Activated gamma-delta T cell (primary cell): ENCODE measurements at places on chromosomes 16 and 17.

DNA sequence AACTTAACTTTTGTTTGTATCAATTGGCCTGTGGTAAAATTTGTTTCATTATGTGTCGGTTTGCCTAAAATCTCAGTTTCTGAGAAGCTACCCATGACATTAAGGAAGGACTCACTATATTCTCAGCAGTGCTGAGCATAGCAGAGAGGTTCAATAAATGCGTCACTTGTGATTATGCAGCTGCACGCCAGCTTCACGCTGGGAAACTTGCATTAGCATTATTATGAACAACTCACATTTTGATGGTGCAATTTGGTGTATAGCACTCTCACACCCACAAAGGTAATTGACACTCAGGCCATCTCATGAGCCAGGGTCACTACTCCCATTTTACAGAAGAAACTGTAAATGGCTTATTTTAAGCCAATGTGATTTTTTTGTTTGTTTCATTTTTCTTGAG lies 80.6 kb upstream of the SALL1 start:
- DNase-seq: no peak

GRCh38 chr17:78745407-78746088 lies 36.5 kb downstream of the CYTH1 start:
- DNase-seq: no peak

DNA sequence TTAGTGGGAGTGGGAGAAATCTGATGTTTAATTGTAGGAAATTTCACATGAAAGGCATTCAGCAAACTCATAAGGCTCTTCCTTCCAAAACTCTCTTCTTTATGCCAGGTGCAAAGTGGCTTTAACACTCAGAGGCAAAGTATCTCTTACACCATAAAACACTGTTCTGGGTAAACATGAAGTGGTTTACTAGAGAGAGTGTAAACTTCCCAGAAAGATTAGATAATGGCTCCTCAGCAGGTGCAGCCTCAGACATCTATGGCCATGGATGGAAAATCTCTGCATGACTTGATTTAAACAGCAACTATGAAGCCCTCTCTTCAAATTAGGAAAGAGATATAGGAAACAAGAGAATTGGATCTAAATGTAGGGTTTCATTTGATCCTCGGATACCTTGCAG lies 583.1 kb upstream of the SALL1 start:
- no peak for DNase-seq

GRCh38 chr17:47905221-47905733 lies 9.2 kb downstream of the SP2 start:
- DNase-seq: no peak

DNA sequence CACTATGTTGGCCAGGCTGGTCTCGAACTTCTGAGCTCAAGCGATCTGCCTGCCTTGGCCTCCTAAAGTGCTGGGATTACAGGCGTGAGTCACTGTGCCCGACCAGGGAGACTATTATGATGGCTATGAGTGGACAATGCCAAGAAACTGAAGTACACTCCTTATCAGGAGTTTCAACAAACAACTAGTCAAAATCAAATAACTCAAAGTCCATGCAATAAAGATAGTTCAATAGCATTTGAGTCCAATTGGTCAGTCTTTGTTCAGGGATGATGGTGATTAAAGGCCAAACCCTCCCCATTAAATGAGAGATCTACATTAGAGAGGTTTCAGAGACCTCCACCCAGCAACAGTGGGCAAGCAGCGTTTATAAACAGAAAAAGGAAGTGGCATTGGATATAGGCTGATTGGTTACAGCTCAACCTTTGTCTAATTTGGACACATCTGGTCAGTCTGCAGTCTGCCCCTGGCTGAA lies 8.0 kb downstream of the CHST5 start:
- no peak for DNase-seq

DNA sequence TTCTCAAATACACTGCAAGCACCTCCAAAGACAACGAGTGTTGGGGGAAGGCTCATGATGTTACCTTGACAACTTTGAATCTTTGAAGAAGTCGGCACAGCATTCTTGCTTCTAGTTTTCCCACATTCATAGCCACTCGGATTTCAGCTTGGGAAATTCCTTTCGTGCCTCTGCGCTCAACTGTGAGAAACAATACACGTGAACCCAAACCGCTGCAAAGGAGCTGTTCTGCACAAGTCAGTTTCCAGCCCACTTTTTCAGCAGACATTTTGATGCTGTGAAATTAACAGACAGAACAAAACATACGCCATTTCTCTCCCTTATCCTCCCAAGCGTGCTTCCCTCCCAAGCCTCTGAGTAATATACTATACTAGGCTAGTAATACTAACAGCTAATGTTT lies 41.2 kb downstream of the GTF3C1 start:
- DNase-seq: no peak

DNA sequence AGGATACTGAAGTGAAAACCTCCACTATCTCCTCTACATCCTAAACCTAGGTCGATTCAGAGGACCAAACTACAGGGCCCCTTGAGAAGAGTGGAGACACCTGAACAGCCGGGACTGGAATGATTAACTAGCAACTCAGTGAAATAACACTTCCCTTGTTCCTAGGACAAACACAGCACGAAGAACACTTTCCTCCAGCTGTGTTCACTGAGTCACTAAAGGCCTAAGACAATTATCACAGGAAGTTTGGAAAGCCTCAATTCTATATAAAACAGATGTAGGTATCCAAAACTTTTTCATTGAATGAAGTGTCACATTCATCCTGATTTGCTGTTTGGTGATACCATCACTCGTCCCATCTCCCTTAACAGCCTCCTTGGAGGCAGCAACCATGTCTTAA lies 15.5 kb upstream of the CUEDC1 start:
- no peak for DNase-seq

- DNase-seq: no peak
These were observed 99.8 kb downstream of the CPPED1 start for GRCh38 chr16:12703935-12704334.

DNA sequence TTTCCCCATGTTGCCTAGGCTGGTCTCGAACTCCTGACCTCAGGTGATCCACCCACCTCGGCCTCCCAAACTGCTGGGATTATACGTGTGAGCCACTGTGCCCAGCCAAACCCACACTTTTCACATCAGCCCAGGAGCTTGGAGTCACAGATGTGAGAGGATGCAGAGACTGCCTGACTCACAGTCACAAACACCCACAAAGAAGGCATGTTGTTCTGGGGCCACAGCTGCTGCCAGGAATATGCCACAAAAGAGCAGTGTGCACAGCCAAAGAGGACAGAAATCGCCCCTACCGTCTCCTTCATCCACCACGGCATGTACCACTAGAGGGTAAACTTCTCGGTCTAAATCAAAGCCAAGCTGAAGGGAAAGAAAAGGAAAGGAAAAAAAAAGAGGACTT lies 25.1 kb upstream of the FOXJ1 start:
- no peak for DNase-seq

GRCh38 chr17:43528988-43529814 lies 16.9 kb downstream of the ETV4 start:
- no peak for DNase-seq

GRCh38 chr17:17710728-17711541 lies 29.7 kb downstream of the RAI1 start:
- DNase-seq: no peak

DNA sequence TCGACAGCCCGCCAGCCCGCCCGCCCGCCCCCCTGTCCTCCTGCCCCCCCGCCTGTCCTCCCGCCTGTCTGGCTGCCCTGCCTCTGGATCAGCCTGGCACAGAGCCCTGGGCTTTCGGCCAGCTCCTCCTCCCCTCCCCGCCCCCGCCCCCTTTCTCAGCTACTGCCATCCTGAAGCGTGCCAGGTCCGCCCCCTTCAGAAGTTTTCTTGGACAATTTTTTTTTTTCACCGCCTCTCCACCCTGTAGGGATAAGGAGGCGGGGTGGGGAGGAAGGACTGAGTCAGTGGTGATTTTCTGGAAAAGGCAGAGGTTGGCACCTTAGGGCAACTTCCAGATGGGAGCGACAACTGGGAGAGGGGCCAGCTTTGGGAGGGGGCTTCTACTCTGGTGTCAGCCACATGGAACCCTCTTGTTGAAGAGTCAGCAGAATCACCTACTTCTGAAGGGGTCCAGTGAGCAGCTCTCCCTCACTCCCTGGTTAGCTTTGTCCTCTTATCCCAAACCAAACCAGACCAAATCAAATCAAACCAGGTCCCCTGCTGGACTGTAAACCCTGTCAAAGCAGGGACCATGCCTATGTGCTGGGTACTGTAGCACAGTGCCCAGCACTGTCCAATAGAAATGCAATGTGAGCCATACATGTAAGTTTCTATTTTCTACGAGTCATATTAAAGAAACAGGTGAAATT lies 19.7 kb downstream of the IGF2BP1 start:
- DNase-seq: no peak

DNA sequence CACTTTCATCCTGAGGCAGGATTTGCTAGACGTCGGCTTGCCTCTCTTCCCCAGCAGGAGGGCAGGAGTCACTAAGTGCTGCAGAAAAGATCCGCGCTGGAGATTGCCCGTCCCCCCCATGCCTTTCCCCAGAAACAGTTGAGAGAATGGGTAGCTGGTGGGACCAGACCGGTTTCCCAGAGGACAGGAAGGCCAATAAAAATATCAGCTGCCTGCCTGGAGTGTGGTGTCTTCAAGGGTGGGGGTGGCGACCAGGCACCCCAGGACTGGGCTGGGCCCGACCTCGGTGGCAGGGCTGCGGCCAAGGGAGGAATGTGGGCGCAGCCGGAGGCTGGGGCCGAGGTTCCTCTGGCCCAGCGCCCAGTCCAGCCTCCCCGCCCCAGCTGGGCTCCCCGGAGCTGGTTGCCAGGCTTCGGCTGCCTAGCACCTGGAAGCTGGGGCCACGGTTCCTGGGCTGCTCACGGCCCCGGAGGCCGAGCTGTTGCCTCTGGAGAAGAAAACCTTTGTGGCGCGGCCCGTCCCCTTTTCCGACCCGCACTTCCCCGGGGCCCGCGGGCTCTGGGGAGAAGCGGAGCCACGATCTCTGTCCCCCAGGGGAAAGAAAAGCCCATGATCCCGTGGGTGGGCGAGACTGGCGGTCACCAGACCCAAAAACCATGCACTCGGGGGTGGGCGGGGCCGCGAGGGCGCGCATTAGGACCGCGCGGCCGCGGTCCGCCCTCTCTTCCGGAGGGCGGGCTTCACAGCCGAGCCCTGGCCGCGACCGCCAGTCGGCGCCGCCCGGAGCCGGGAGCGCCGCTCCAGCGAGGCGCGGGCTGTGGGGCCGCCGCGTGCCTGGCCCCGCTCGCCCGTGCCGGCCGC lies at the start of gene TRAF4:
TRAF4 (plus strand) TSS at position 769 of the 861 bp plus-strand sequence. CDS start 102 bp downstream, outside the sequence.
- peak; percentile 60 for DNase-seq

DNA sequence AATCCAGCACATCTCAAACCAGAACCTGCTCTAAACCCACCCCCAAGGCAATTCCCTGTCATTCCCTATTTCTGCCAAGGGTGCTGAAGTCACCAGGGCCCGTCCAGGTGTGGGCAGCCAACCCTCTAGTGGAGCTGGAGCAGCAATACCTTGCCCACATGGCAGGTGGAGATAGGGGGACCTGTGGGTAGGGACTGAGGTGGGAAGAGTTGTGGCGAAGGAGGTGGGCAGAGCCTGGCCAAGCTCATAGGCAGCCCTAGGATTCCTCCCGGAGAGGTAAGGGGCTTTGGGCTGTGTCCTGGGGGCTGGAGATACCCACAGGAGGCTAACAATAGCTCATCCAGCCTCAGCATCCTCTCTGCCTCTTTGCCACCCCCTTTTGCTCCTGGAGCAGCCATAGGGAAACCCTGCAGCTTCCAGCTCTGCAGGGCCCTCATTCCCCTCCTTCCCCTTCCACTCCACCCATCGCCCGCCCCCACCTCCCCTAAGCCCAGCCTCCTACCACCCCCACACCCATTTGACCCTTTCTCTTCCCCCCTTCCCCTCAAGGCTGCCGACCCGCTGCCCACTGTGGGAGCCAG lies 30.4 kb upstream of the CRHR1 start:
- no peak for DNase-seq

DNA sequence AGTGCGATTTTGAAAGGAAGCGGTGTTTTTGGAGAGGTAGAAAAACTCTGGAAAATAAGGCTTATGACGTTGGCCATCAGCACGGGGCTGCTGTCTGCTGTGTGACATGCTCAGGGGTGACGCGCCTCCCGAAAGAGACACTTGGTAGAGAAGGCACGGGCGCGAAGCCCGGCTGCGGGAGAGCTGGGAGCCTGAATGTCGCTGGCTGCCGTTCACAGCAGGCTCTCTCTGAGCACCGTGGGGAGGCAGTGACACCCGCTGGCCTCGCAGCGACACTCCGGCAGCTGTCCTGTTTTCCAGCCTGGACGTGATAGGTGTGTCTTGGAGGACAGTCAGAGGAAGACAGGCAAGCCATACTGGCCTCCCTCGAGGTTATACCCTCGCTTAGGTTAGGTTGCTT lies 759.1 kb upstream of the RBFOX1 start:
- DNase-seq: no peak

DNA sequence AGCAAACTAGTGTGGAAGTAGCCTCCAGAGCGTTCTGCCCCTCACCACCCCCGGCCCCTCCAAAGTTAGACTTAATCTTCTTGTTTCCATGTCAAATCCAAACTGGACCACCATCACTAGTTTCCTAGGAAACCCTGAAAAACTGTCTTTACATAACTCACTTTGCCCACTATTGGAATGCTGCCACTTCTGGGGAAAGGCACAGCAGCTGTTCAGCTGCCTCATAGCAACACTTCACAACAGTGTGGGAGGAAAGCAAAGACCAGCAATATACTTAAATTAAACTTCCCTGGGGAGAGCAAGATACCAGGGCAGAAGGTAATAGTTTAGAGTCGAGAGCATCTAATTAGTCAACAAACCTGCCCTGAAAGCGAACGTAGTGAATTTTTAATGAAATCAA lies 452.2 kb downstream of the KCNJ2 start:
- DNase-seq: no peak

GRCh38 chr17:50920041-50920410 lies 53.9 kb upstream of the TOB1 start:
- DNase-seq: no peak

GRCh38 chr17:57046749-57047148 lies 38.3 kb upstream of the AKAP1 start:
- DNase-seq: no peak

- DNase-seq: no peak
These were observed 267.9 kb downstream of the CPPED1 start for GRCh38 chr16:12535535-12536411.

- DNase-seq: no peak
These were observed 85.1 kb downstream of the RAP1GAP2 start for GRCh38 chr17:2881295-2881694.

GRCh38 chr16:89827383-89828198 lies 684 bp upstream of the SPIRE2 start:
- DNase-seq: no peak

- DNase-seq: no peak
These were observed 18.1 kb downstream of the UBN1 start for GRCh38 chr16:4865231-4865860.

DNA sequence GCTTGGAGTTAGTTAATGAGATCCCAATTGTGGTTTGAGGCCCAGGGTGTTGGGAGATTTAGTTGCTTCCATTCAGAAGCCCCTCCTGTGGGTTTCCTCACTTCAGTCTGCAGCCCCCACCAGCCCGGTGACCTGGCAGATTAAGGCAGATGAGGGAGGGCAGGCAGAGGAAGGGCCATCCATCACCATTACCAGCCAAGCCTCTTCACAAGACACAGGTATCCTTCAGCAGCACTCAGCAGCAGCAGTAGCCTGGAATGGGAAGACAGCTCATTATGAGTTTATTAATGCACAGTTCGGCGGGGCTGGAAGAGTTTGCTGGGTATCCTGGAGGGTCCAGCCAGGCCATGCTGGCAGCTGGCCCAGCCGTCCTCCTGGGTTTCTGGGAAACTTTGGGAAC lies 90.0 kb upstream of the GPRC5B start:
- no peak for DNase-seq

- no peak for DNase-seq
These were observed 58.3 kb downstream of the DUSP14 start for GRCh38 chr17:37547986-37548385.

GRCh38 chr16:946048-946395 lies 24.8 kb downstream of the LMF1 start:
- no peak for DNase-seq

GRCh38 chr17:19303367-19303776 lies 59.2 kb downstream of the B9D1 start:
- no peak for DNase-seq
